ENCODE measurements at places on chromosomes 2 and 18.

- DNase-seq, result no peak
Observed at GRCh38 chr2:169659320-169659719, 34.9 kb downstream of the CFAP210 start.

DNA sequence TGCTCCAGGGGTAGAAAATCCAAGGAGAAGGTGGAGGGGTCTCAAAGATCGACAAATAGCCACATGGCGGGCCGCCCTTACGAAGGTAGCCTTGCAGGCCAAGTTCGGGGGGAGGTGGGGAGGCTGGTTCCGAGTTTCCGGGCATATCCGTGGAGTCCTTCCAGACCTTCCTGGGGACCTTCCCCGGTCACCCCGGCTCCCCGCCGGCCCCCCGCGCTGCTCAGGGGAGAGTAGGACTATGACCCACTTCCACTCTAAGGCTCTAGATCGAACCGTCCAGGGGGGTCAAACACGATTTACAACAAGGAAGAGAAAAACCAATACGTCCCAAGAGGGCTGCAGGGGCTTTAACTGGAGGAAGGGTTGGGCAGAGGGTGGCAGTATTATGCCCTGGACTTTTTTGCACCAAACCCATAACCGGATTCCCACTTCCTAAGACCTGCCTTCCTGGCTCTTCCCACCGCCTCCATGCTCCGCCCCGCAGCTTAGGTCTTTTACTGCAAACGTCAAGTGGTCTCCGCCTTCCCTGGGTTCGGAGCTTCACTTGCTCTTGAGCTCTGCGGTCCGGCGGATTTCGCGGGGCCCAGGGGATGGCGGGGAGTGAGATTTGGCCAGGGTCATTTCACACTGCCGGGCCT lies 779 bp upstream of the LYPD6 start:
- DNase-seq, result no peak

DNA sequence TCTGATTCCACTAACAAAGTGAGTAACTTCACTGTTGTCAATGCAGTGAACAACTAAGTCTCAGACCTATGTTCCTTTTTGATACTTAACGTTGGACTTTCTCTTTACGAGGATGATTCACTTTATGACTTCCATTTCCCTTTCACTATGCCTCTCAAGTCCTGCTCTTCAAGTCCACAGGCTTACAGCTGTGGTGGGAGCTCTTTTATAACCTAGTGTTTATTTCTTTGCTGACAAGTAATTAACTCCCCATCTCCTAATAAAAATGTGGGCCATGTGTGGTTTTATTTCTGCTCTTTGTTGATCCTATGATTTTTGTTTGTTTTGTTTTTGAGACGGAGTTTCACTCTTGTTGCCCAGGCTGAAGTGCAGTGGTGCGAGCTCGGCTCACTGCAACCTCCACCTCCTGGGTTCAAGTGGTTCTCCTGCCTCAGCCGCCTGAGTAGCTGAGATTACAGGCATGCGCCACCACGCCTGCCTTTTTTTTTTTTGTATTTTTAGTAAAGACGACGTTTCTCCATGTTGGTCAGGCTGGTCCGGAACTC lies 142.1 kb downstream of the USP34 start:
- DNase-seq, result no peak

GRCh38 chr2:139175510-139175909 lies 395.3 kb upstream of the NXPH2 start:
- no peak for DNase-seq

- DNase-seq, result peak; percentile 37
Observed at GRCh38 chr2:218186355-218186766, 19.6 kb upstream of the CXCR1 start.

- no peak for DNase-seq
Observed at GRCh38 chr18:59927246-59927825, 27.5 kb downstream of the PMAIP1 start.

DNA sequence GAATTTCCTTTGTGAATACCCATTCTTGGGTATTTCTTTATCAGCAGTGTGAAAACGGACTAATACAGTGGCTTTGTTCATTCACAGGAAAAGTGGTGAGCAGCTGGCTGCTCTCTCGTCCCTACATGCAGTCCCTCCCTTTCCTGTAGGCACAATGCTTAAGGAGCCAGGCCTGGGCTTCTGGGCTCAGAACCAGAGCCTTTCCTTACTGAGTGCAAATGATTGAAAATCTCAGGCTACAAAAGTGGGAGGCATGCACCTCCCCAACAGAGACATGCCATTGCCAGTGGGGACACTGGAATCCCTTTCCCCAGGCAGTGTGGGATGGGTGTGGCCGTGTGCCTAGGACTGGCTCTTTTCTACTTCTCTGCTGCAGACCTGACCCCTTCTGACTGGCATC lies 61.3 kb downstream of the MCFD2 start:
- no peak for DNase-seq

- DNase-seq, result no peak
Observed at GRCh38 chr2:23291239-23291638, 93.7 kb upstream of the KLHL29 start.

- DNase-seq, result no peak
Observed at GRCh38 chr2:45843136-45843535, 191.7 kb downstream of the PRKCE start.

DNA sequence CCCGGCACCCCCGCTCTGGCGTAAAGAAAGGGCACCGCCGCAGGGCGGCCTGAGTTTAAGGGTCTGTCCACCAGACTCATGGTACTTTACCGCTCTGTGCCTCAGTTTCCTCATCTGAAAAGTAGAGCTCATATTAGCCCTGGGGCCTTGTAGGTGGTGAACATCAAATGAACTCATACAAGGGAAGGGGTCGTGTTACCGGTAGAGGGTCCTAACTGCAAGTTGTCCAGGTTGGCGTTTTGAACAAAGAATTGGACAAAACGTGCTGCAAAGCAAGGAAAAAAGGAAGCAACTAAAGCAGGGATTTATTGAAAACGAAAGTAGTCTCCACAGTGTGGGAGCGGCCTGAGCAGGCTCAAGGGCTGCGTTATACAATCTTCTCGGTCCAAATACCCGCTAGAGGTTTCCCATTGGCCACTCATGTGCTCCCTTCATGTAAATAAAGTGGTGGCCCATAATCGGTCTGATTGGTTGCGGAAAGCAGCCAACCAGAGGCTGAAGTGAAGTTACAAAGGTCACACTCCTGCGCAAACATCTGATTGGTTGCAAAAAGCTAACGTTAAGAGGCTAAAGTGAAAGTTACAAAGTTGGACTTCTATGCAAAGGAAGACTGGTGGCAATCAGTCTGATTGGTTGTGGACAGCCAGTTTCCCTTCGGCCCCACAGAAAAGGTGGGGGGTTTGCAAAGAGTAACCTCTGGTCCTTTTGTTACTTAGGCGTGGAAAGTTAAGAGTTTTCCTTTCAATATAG lies 80.7 kb upstream of the LDLRAD4 start:
- peak; percentile 44 for DNase-seq

DNA sequence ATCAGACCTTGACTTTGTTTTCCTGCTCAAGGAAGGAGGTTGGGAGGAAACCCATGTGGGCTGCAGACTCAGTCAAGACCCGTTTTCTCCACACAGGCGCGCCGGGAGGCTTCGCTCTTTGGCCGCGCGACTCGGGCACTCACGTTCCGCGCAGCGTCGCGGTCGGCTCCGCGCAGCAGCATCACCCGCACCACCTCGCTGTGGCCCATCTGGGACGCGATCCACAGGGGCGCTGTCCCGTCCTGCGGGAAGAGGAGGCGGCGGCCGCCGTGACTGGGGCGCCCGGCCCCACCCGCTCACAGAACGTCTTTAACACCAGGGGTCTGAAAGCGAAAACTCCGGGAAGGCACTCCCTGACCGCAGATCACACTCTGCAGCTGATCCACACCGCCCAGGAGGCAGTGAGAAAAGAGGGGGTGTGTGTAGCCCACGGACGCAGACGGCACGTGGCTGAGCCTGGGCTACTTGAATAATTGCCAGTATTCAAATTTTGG lies 33.1 kb upstream of the NPC1 start:
- no peak for DNase-seq

Measured in activated CD4-positive, CD25-positive, alpha-beta regulatory T cell treated with anti-CD3 and anti-CD28 coated beads, Interleukin-2, amount 50 U/mL, for 16 hours (primary cell).